ENCODE measurements at places on chromosomes 4 and X. TPM values are rescaled to one million over a fixed set of nuclear protein-coding genes. Genes with fewer than 3 reads are reported as not detected.

DNA sequence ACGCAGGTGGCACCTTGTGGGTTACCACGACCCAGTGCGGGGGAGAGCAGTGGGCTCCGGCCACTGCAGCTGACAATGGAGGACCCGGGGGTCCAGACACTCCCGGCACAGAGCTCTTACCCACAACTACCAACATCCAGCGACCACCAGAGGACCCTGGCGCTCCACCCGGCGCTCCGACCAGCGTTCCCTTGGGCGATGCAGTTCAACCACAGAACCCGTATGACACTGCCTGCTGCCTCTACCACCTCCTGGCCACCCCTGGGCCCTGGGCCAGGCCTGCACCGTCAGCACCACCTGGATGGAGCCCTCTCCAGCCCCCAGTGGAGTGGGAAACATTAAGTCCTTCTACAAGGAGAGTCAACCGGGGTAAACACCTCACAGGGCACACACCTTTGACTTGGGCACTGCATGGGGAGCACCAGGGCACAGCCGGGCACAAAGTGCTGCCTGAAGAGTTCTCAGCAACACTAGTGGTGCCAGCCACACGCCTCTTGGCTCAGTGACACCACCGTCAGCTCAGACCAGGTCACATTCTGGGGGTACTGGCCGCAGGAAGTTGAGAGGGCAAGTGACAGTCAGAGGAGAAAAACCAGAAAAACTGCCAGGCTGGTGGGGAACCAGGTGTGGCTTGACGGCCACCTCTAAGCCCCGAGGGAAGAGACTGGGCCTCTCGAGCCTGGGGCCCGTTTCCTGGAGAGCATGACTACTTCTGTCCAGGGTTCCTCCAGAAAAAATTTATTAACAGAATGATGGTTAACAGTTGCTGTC, 2.6 kb downstream of the CTBP1 start:
- DNase-seq, result peak; percentile 75

- DNase-seq, result no peak
Observed at GRCh38 chr4:153034681-153035080, 98.6 kb downstream of the FHDC1 start.

Gene ZNF275
- polyA plus RNA-seq, result 3.7 TPM

Gene GAGE13
- polyA plus RNA-seq, result not detected

- DNase-seq, result no peak
Observed at GRCh38 chr4:128454881-128455280, 167.3 kb upstream of the PGRMC2 start.
